A172 (cell line): ENCODE measurements at places on chromosomes 6 and 20.

- peak; percentile 76 for DNase-seq
These were observed 320.8 kb downstream of the SOX4 start for GRCh38 chr6:21914121-21914973.

DNA sequence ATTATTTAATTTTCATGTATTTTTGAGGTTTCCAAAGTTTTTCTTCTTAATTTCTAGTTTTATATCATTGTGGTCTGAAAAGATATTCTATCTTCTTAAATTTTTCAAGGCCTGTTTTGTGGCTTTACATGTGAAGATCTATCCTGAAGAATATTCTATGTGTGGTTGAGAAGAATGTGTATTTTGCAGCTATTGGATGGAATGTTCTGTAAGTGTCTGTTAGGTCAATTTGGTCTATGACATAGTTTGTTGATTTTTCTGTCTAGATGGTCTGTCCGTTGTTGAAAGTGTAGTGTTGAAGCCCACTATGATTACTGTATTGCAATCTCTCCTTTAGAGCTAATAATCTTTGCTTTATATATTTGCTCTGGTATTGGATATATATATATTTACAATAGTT lies 125.7 kb downstream of the CRYBG1 start:
- DNase-seq, result no peak

- DNase-seq, result no peak
These were observed 122.1 kb downstream of the HIVEP2 start for GRCh38 chr6:142822842-142823241.

DNA sequence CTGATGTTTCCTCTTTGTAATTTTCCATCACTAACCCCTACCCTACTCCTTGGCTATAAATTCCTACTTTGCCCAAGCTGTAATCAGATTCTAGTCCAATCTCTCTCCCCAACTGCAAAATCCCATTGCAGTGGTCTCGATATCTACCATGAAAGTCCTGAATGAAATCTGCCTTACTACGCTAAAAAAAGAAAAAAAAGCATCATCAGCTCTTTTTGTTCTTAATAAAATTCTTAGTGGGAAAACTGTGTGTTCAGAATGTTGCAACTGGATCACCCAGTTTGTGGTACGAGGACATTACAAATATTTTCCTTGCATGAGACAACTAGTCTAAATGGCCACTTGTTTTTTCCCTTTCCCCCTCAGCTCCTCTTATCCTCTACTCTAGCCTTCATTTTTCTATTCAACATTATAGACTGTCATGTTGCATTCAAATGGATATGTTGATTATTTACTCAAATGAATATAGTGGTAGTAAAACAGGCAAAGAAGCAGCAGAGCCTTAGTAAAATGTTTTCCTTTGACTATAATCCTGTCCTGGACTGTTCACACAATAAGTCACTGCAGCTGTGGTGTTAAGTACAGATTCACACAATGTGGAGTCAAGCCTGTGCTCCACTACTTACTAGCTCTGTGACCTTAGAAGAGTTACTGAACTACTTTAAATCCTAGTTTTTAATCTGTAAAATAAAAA lies 527.1 kb upstream of the MARCKS start:
- DNase-seq, result no peak

DNA sequence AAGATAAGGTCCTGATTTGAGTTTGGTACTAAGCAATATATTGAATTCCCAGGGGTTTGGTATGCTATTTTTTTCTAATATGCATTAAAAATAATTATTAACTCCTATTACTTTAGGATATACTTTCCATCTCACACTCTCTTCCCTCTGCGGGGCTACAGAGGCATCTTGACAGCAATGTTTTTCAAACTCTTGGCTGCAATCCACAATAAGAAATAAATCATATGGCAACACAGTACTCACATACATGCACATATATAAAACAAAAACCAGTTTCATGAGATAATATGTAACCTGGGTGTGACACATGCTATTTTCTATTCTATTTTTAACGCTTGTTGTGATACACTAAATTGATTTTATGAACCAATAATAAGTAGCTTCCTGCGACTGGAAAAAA lies 189.5 kb downstream of the UNC5CL start:
- no peak for DNase-seq
